ELR (cell line): ENCODE measurements at places on chromosomes 3 and 15.

GRCh38 chr3:158419820-158420653, 151.0 kb upstream of the MLF1 start:
- DNase-seq: no peak

GRCh38 chr3:183092256-183092655, 7.0 kb downstream of the MCCC1 start:
- DNase-seq: no peak

- no peak for DNase-seq
These were observed 9.7 kb upstream of the CRBN start for GRCh38 chr3:3189102-3189727.

GRCh38 chr15:48440084-48440483, 108.9 kb downstream of the DUT start:
- no peak for DNase-seq

DNA sequence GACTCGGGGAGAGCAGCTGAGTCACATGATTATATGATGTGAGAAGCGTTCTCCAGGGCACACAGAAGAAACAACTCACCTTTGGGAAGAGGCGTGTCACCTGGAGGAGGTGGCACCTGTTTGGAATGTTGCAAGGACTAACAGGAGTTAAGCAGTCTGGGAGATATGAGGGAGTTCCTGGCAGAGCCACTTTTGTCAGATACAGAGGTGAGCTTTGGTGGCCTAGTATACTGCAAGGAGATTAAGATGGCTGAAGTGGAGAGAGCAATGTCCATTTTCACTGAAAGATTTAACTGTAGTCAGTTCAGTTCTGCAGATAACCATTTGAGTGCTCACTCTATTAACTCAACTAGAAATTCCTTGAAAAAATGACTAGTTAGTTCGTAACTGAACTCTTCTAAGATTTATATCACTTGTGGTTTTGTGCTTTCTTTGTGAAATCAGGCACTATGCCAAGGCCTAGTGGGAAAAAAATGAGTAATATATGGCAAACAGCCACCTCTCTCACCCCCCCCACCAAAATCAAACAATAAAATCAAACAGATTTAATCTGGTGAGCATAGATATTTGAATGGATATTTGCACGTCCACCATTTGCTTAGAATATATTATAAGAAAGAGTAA, 61.3 kb downstream of the CRYBG3 start:
- DNase-seq: peak; percentile 69

DNA sequence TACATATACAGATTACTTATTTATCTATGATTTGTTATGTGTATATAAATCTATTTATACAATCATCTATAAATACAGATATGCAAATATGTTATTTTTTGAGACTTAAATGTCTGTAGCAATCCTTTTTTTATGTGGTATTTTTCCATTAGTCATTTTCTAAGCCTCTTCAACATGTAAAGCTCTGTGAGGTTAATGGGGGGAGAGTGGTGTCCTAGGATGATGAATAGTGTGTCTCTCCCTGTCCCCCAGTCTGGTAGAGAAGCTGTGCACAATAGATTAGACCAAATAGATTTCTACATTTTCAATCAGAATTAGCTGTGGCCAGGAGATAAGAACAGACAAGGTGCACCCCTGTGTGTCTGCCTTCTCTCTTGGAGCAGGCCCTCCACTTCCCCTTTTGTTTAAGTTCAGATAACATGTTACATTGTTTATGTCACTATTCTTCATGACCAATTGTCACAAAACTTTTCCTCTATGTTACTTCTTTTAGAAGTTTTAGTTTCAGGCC, 453.9 kb downstream of the LPP start:
- no peak for DNase-seq

- no peak for DNase-seq
These were observed 20.8 kb downstream of the MUC4 start for GRCh38 chr3:195790901-195791300.

DNA sequence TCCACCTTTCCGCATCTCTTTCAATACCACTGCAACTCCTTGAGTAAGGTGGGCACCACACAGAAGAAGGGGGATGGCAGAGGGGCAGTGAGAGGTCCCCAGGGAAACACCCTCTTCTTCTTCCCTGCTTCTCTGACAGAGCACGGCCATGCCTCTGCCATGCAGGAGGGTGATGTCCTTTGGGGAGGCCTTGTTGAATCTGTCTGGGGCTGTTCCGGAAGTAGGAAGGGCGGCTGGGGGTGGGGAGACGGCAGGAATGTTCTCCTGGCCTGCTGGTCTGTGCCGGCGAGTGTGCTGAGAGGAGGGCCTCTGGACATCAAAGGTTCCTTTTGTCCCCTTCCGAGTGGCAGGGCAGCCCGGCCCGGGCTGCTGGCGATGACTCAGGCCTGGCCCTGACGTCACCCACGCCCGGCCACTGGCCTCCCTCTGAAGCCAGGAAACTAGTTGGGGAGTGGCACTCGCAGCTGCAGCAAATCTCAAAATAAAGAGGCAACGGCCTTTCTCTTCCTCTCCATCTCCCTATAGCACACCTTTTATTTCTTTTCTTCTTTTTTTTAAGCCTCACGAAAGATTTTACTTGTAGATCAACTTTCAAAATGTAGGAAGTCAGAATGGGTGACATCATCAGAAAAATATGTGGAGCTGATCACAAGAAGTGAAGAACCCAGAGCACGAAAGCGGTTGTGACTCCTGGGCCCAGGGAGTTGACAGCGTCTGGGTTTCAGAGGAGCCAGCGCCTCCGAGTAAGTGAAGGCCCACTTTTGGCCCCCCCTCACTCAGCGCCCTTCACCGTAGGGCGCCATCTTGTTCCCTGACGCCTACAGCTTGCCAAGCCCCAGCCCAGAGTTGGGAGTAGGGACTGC, at the start of gene ZBTB38:
Gene ZBTB38, plus strand, starts transcription at position 443 of the 863 bp plus-strand sequence. CDS start 73,885 bp downstream, outside the sequence.
- DNase-seq: peak; percentile 98

DNA sequence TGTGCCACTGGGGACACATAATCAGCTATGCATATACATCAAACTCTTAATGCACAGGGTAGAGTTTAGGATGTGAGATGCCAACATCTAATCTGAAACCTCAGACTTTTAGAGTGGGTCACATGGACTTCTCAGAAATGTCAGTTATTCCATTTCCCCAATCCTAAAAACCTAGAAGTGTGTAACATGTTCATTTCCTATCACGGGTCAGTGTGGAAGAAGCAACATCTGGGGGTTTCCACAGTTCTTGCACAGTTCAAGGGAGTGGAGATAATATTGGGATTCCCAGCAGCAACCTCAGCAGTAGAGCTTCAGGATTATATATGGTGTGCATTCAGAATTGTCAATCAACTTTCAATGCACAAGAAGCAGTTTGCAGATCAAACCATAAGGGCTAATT, 44.4 kb upstream of the SPRED1 start:
- no peak for DNase-seq

DNA sequence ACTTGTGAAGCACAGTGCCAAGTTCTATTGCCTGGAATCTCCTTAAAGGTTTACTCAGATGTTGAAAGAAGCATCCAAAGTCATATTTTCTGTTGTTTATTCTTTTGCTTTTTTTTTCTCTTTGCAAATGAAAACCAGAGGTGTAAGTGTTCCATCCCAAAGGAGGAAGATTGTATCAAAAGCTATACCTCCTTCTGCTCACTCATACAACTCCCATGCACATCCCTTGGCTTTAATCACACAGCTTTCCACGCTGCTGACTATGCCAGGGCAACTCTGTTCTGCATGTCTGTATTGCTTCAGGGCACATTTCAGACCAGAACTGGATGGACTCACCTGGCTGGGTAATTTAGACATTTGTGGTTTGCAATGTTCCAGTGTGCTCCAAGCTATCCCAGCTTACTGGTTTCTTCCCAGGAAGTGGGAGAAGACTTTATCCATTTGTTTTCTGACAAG, 399.6 kb upstream of the TBL1XR1 start:
- no peak for DNase-seq

DNA sequence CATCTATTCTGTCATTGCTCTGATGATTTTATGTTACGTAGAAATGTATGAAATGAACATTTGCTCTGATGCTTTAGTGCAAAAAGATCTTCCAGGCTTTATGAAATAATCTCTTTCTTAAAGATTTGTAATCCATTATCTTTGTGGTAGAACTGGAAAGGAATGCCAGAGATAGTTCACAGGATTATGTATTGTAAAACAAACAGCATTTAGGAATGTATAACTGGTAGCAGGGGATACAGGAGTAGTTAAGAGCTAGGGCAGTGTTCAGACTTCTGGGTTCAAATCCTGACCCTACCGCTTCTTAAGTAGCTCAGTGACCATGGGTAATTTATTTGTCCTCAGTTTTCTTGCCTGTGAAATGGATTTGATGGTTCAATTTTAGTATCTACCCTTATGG, 429.8 kb upstream of the TPM1 start:
- DNase-seq: no peak

GRCh38 chr15:66147440-66147839, 106.1 kb downstream of the MEGF11 start:
- DNase-seq: no peak

DNA sequence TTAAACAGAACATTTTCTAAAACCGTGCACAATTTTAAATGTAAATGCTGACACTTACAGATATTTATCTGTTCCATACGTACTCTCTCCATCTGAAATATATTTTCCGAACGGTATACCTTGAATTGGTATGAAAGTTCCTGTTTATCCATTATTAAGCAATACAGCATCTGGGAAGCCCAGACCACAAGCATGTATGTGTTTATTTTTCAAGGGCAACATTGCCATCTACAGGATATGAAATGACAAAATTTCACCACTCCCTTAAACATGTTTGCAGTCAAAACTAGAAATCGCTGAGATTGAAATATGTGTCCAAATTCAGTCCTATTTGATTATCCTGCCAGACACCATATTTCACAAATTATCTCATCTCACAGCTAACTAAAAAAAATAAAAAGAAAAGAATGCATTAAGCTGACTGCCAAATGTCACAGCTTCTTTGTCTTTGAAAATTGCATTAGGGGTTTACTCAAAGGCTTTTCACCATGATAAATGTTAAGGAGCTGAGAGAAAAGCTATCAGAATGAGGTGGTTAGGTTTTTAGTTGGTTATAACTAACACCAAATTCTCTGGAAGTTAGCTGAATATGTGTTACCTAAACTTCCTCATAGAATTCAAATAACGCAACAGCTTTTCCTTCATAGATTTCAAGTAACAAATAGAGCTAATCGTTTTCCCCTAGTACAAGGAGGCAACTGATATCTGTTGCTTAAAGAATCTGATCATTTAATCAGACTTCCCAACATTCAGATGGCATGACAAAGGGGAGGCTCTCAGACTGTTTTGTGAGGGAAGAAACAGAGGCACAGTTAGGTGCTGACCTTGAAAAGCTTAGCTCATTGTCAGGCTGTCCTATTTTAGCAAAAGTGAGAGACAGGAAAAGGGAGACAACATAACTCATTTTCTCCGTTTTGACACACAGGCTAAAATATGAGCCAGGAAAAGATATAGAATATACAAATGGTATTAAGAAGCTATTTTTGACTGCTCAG, 533.1 kb downstream of the TBL1XR1 start:
- DNase-seq: peak; percentile 57

DNA sequence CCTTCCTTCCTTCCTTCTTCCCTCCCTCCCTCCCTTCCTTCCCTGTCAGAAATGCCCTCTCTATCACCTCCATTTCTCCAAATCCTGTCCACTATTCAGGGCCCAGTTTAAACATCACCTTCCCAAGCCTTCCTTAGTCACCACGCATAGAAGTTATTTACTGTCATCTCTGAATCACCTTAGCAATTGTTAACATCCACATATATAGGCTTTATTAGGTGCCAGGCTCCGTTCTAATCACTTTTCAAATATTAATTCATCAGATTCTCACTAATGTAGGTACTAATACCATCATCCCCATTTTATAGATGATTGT, 1.1 kb upstream of the MAGEF1 start:
- no peak for DNase-seq

GRCh38 chr3:197874064-197874463, 75.9 kb upstream of the RPL35A start:
- peak; percentile 20 for DNase-seq

GRCh38 chr3:119861681-119862080, 79.8 kb downstream of the NR1I2 start:
- DNase-seq: no peak

- peak; percentile 48 for DNase-seq
These were observed 465.3 kb upstream of the CBLB start for GRCh38 chr3:106333911-106334618.

DNA sequence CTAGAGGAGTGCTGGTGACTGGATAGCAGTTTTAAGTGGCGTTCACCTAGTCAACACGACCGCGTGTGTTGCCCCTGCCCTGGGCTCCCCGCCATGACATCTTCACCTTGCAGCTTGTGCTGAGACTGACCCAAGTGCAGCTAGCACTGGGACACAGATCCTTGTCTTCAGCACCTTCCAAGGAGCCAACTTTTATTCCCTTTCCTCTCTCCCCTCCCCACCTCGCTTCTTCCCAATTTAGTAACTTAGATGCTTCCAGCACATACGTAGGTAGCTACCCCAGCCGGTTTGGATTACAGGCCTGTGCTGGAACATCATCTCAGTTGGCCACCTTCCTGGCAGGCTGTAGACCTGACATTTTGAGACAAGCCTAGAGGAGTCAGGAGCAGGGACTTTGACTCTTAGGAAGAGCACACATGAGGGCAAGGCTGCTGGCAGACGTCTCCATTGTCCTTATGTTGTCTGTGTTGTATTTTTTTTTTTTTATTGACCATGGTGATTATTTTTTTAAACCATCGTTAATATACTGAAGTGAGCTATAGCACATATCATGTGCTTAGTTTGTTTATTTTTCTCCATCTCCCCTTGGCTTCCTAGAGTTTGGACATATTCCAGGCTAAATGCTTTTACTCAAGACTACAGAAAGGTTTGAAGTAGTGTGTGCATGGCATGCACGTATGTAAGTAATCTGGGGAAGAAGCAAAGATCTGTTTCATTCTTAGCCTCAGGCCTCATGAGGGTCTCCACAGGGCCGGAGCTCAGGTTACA, 61.1 kb downstream of the AAGAB start:
- no peak for DNase-seq

GRCh38 chr3:58308728-58309127, 2.4 kb downstream of the HTD2 start:
- peak; percentile 18 for DNase-seq

DNA sequence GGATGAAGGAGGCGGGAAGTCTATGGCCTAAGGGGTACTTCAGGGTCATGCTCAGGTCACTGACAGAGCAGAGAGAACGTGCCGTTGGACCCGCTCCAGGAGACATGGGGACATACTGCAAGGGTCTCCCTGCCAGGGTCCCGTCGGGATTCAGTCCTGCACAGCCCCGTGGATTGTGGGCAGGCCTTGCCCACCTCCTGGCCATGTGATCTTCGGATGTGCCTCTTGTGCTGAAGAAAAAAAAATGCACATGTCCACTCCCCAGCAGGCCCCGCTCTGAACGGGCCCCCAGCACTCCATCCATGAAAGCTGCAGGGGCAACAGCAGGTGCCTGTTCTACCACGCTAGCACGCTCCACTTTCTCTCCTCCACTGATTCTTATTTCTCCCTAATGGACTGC, 22.9 kb downstream of the ST8SIA2 start:
- no peak for DNase-seq

DNA sequence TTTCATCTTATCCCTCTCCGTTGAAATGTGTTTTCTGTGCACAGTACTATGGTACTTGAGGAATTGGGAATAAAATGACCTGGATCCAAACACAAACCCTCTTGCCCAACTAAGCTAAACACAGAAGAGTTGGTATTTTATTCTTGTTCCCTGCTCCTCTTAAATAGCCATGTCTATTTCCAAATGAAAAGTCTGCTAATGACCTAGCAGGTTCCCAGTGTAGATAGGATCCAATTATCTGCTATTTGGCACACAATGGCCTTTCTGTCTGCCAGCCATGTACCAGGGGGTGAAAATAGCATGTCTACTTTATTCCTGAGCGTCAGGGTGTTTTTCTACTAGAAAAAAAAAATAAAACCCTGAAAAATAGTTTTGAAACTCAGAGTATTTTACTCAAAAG, 657.0 kb upstream of the NAALADL2 start:
- no peak for DNase-seq

- no peak for DNase-seq
These were observed 50.4 kb downstream of the CCNL1 start for GRCh38 chr3:157109267-157110141.
